ENCODE measurements at places on chromosomes 2 and 18. TPM values are rescaled to one million over a fixed set of nuclear protein-coding genes. Genes with fewer than 3 reads are reported as not detected.

GRCh38 chr18:33212363-33212762, 228.2 kb downstream of the CCDC178 start:
- DNase-seq = no peak

Gene EMX1
- not detected for total RNA-seq

GRCh38 chr2:64137567-64137966, 6.7 kb downstream of the PELI1 start:
- DNase-seq = no peak

Gene CYS1
- total RNA-seq = 3.6 TPM

DNA sequence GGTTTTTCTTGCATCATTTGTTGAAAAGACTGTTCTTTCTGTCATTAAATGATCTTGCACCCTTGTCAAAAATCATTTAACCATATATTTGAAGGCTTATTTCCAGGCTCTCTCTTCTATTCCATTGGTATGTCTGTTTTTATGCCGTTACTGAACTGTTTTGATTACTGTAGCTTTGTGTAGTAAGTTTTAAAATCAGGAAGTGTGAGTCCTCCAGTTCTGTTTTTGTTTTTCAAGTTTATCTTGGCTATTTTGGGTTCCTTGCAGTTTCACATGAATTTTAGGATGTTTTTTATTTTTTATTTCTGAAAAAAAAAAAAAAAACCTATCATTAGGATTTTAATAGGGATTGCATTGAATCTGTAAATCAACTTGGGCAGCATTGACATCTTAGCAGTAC, 39.0 kb downstream of the SLC39A10 start:
- DNase-seq = no peak

DNA sequence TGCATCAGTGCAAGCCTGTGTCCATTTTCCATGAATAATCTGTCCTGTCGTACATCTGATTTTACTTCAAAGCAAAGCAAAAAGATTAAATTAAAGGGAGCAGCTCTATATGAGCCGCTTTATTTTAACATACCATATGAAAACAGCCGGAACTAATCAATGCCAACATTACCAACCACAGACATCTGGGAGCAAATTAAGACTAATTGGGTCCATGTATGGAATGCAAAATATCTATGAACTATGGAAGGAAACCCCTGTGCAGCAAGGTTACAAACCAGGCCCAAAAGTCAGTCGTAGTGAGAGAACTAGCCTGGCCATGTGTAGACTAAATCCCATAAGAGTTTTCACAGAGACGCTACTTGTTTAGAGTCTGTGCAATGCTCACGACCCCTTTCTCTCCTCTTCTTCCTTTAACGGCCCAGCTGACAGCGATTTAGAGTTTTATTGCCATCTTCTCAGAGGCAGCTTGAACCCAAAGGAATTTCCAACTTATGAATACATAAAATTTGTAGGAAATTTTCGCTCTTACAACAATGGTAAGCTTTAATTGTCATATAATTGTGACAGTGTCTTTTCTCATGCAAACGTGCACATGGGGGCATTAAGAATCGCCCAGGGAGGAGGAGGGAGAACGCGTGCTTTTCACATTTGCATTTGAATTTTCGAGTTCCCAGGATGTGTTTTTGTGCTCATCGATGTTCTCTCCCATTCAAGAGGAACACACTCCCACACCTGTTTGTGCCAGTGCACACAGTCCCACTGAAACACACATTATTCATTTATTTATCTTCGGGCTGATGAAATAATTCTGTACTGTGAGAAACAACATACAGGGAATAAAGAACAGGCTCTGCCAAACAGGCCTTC, 52.9 kb upstream of the RPL31 start:
- DNase-seq = no peak

GRCh38 chr2:171630812-171631626, 56.2 kb upstream of the DYNC1I2 start:
- no peak for DNase-seq

Gene TMEFF2
- total RNA-seq = 0.19 TPM

DNA sequence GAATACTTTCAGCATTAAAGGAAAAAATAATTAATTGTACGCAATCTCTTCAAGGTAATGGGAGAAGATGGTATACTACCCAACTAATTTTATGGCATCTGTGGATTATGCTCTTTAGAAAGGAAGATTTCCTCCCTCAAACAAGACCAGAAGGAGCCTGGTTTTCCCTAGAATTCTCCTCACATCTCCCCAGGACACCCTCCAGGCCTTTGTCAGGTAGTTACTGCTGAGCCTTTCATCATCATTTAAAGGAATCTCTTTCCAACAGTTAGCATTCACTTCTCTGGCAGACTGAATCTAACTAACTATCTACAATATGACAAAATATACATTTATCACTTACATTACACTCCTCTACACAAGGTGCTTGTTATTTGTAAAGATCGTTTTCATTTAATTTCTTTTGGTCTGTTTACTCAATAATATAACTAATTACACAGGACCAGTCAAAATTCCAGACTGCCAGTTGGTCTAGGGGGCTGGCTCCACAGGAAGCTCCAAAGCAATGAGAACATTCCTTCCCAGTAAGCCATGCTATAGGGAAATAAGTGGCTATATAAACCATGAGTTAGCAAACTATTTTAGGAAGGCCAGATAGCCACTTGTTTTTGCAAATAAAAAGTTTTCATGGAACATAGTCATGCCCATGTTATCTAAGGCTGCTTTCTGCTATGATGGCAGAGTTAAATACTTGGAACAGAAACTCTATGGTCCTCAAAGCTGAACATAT, 19.1 kb downstream of the ZNF24 start:
- DNase-seq = no peak

DNA sequence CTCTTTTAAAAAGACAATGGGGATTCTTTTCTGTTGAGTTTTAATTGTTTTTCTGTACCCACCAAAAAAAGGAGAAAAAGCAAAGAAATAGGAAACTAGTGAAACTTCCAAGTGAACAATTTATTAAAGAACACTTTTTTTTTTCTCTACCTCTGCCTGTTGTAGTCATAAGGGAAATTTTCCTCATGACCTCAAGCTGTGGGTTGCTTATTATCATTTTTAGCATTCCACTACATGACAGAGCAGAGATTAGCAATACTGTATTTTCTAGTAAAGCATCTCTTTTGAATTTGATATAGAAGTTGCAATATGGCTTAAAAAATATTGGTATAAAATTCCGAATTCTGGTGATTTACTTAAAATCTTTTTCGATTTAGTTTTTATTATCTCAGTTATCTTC, 87.9 kb upstream of the LRRTM1 start:
- no peak for DNase-seq

GRCh38 chr18:1917569-1917968, 653.7 kb downstream of the METTL4 start:
- DNase-seq = no peak

DNA sequence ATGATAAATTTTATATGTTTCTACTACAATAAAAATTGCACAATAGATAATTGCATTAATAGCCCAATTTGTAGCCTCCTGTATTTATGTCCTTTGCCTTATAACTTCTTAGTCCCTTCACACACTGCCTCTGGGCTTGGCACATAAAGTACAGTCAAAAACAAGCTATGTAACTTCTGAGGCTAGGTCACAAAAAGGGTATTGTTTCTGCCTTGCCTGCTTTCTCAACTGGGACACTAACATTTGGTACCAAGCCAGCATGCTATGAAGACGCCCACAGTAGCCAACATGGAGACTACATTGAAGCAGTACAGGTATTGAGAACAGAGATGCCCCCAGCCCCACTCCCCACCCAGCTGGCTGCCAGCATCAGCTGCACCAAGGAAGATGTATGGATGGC, 5.4 kb upstream of the SLC3A1 start:
- DNase-seq = no peak

Gene ARHGAP25
- total RNA-seq = 7.3 TPM

DNA sequence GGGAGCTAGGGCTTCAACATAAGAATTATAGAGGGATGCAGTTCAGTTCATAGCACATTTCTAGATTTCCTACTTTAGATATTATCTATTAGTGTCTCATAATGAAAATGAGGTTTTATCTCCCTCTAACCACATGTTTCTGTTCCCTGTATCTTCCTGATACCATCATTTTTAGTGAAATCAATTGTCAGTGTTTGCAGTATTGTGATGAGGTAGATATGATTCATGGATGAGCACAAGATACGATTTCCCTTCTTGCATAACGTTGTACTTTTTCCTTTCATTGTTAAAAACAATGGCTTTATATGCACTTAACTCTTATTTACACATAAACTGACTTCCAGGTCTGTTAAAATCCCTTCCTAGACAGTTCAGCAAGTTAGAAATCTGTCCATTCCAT, 211.4 kb downstream of the ZBTB7C start:
- no peak for DNase-seq

Data from Right ventricle myocardium superior (tissue), 1 donor.